ENCODE measurements at places on chromosomes 13 and 19.

DNA sequence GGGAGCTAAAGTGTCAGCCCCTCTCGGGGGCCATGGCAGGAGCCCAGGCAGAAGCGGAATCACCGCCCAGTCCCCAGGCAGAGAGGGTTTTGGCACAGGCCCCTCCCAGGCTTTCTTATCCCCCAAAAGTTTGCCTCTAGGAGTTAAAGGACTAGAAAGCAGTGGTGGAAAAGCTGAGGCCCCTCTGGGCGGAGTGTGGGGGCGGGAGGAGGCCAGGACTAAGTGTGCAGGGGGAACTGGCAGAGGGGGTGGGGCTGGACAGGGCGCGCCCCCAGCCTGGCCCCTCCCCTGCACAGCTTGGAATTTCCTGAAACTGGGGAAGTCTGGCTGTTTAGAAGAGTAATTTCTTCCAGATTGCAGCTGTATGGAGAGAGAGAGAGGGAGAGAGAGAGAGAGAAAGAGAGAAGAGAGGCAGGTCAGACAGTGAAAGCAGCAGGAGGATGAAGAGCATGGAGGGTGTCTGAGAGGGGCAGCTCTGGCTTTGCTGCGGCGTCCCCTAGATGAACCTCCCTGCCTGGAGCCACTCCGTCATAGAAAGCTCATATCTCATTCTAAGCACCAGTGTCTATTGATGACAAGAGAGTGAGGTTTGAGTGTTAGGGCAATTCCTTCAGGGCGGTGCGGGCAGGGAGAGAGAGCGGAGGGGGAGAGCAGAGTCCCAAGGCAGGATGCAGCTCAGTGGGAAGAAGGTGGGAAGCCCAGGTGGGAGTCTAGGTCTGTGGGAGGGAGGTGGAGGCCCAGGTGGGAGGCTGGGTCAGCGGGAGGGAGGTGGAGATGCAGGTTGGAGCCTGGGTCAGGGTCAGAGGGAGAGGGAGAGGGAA lies at the start of gene CDC42EP5:
TSS of gene CDC42EP5 (minus strand) at position 226 of the 821 bp plus-strand sequence. CDS start 7,749 bp downstream, outside the sequence.
- no peaks in the 10 kb centered on the region for H3K36me3 ChIP-seq
- H3K27ac ChIP-seq, result no peak within 1 kb of the TSS
- H3K4me1 ChIP-seq, result peaks cover 22% of the 10 kb centered on the region
- H3K4me3 ChIP-seq, result peak within 1 kb of the TSS; percentile 2
- no peak for DNase-seq
- H3K27me3 ChIP-seq, result peaks cover 55% of the 10 kb centered on the region

GRCh38 chr19:1853295-1854038 lies 5.2 kb upstream of the REXO1 start:
- H3K36me3 ChIP-seq, result no peaks in the 10 kb centered on the region
- H3K27ac ChIP-seq, result peak overlapping the region; percentile 88
- peak; percentile 92 for DNase-seq

DNA sequence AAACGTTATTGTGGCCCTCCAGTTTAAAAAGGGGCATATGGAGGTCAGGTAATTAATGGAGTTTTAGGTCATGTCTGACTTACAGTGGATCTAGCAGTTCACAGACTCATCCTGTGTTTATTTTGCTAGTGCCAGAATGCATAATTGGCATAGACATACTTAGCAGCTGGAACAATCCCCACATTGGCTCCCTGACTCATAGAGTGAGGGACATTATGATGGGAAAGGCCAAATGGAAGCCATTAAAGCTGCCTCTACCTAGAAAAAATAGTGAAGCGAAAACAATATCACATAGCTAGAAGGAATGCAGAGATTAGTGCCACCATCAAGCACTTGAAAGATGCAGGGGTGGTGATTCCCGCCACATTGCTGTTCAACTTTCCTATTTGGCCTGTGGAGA lies 610.7 kb downstream of the SLITRK5 start:
- H3K27me3 ChIP-seq, result no peaks in the 10 kb centered on the region
- H3K27ac ChIP-seq, result no peak overlapping the region
- no peak overlapping the region for H3K4me3 ChIP-seq

DNA sequence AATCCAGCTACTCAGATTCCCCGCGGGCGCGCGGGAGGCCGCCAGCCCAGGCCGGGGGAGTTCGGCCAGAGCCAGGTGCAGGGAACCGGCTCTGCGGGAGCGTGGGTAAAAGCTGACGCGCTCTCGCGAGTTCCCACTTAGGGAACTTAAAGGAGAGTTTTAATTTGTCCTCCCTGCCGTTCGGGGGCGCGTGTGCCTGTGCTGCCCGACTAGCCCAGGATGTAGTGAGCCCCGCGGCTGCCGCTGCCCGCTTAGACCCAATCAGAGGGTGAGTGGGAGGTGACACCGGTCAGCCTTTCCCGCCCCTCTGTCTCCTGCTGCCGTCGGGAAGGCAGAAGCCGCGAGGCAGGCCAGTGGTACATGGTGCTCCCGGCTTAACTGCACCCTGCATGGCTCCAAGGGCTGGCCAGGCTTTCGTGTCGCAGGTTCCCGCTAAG lies 36.0 kb upstream of the NEK3 start:
- DNase-seq, result peak; percentile 76
- H3K27ac ChIP-seq, result peak overlapping the region; percentile 54
- no peaks in the 10 kb centered on the region for H3K36me3 ChIP-seq
- H3K4me1 ChIP-seq, result peaks cover 24% of the 10 kb centered on the region
- no peaks in the 10 kb centered on the region for H3K27me3 ChIP-seq

DNA sequence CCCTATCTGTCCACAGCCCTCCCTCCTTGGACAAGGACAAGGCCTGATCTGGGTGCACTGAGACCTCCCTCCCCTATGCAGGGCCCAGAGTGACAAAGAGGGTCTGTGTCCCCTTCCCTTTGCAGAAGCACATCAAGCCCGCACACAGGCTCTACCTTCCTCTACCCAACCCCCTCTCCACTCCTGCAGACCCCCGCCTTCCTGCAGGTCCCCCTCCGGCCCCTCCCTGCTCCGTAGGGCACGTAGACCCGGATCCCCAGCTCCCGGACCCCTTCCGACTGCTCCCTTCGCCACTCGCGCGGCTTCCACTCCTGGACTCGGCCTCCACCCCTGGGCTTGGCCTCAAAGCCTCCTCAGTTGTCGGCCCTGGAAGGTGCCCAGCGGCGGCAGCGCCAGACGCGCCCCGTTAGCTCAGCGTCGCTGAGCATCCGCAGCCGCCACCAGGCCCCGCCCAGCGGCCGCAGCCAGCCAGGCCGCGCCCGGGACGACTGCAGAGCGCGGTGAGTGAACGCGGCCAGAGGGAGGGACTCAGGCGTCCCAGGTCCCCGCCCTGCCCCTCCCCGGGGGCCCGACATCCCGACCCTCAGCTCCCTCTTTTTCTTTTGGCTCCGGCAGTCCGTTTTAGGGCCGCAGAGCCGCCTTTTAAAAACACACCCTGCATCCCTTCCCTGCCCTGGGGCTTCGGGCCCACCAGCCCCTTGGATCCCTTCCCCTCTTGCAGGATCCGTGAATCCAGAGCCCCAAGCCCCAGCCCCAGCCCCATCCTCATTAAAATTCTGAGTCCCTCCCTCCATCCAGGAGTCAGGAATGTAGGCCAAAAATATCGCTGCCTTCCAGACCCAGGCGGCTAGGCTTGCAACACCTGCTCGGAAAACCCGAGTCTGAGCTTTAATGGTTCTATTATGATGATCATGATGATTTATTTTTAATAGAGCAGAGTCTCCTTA lies 1.5 kb upstream of the MYADM start:
- H3K4me1 ChIP-seq, result peaks cover 40% of the 10 kb centered on the region
- peaks cover 4% of the 10 kb centered on the region for H3K36me3 ChIP-seq
- no peaks in the 10 kb centered on the region for H3K27me3 ChIP-seq
- peak overlapping the region; percentile 66 for H3K27ac ChIP-seq

DNA sequence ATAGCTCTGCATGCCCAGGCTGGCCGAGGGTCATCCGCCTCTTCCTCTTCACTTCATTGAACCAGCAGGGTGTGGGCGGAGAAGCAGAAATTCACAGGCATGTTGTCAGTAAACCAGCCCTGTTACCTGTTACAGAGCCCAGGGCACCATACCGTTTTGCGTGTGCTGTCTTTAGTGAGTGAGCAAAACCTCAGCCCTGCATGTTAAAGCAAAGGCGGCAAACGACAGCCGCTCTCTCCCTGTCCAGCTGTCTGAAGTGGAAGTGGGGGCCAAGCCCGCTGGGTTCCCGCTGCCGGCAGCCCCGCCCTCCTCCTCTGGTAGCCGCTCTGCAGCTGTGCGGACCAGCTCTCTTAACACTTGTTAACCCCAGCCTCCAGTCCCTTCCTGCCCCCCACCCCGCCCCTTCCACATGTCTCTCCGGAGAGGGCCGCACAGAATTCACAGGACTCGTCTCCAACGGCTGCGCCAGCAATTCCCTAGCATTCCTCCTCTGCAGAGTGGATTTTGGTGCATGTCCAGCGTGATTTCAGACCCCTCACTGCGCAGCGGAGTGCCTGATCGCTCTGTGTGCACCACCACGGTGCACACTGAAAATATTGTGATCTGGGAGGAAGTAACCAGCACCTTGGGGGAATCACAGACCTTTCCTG lies 12.7 kb downstream of the KLHL26 start:
- peaks cover 24% of the 10 kb centered on the region for H3K4me1 ChIP-seq
- DNase-seq, result no peak
- peak overlapping the region; percentile 31 for H3K4me3 ChIP-seq
- no peak overlapping the region for H3K27ac ChIP-seq

DNA sequence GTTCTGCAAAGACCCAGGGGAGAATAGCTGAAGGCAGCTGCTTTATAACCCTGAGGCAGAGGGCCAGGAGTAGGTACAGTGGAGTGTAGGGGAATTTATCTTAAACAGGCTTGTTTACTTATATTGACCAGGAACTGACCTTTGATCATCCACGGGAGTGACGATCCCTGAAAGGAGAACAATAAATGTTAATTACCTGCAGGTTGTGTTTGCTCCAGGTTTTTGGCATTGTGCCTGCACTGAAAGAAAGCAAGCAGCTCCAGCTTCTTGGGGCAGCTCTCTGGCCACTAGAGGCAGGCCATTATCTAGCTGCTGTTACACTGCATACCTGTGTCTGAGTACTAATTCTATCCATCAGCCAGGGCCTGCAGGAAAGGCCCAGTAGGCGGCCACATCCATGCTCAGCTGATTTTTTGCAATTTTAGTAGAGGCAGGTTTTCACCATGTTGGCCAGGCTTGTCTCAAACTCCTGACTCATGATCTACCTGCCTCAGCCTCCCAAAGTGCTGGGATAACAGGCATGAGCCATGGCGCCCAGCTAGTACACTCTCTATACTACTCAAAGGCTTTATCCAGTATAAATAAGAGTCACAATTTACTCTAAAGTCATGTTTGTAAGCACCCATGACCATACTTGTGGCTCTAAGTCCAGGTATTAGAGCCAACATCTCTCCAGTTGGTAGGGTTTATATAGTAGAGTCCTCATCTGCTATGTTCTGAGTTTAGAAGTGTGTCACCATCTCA lies 8.5 kb upstream of the ZNF91 start:
- no peak overlapping the region for H3K27ac ChIP-seq
- no peaks in the 10 kb centered on the region for H3K27me3 ChIP-seq
- H3K36me3 ChIP-seq, result peaks cover 8% of the 10 kb centered on the region
- H3K4me3 ChIP-seq, result no peak overlapping the region

Data from activated T-cell treated with anti-CD3 and anti-CD28 coated beads, Interleukin-2, amount 50 U/mL, for 72 hours (primary cell).